ENCODE measurements at places on chromosomes 13 and 19.

DNA sequence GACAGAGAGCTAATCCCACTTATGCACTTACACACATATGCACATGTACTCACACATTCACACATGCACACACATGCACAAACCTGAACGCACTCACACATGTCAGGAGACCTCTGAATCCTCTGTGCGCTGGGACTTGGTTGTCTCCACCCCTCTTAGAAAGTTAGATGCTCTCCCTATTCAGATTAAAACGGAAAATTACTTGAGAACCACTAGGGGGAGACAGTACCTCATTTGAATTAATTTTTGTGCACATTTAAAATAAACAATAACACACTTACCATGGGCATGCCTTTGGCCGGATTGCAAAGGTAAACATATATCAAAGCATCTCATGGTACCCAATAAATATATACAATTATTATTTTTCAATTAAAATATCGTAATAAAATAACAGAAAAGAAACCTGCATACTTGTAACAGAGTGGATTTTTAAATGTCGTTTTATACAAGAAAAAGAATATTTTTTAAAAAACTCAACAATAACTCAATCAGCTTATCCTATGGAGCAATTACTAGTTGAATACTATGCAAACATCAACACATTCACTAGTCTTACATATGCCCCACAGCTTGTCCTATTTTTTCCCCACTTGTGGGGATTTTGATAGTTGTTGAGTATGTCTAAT is 9.5 kb upstream of the LILRB4 start:
- DNase-seq = no peak

GRCh38 chr19:33612928-33613619 is 8.7 kb upstream of the CHST8 start:
- DNase-seq = no peak

GRCh38 chr19:56153507-56153906 is 12.4 kb downstream of the ZNF444 start:
- no peak for DNase-seq

- DNase-seq = no peak
Measured at GRCh38 chr13:45447050-45447661, 17.6 kb upstream of the COG3 start.

DNA sequence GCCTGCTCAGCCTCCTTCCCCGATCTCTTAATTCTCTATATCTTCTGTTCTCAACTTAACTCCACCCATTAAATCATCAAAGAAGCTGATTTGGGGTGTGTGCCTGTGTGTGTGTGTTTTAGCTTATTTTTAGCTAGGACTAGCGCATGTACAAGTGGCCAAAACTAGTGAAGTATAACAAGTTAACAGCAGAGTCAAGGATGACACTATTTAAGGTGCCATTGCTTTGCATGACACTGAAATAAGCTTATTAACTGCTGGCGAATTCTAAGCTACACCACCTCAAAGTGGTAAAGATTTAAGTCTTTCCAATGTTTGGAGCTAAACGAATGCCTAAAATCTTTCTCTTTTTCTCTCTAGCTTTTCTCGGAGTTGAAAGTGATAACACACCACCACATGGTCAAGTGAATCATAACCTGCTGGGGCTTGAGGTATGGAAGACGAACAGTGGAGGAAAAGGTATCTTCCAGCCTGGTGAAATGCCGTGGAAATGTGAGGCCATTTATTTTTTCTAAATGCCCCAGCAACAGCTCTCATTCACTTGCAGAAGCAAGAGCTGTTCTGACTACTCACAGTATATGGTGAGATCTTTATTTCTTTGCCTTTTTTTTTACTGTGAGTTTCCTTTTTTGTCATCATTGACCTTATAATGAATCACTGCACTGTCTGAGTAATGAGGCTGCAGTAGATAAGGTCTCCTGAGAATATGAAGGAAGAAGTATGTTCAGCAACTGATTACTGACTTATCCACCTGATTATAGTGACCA is 570.3 kb downstream of the PCDH9 start:
- DNase-seq = no peak

DNA sequence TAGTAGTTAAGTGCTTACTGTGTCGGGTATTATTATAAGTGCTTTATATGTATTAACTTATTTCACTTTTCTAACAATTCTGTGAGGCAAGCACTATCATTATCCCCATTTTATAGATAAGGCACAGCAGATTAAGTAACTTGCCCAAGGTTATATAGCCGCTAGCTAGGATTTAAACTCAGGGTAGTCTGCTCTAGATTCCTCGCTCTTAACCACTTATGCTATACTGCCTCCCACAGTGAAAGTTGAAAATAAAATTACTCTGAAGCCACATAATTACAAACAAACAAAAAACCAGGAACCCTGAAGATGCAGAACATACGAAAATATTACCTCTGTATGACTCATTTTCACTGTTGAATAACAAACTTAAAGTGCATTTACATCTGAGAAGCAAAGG is 3.9 kb downstream of the TEX30 start:
- no peak for DNase-seq

DNA sequence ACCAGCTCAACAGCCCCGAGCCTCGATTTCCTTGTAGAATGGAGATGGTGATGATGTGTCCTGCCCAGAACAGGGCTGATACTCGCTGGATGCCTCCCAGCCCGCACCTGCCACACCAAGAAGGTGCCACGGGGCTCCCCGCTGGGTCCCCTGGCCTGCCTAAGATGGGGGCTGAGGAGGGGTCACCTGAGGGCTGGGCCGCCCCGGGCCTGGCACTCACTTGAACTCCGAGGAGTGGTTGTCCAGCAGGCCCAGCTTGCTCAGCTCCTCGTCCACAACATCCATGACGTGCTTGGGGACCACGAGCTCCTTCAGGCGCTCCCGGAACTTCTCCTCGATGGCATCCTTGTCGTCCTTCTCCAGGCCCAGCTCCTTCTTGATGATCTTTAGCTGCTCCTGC is 14.4 kb downstream of the LONP1 start:
- no peak for DNase-seq

GRCh38 chr13:98751861-98752466 is 508 bp downstream of the SLC15A1 start:
- no peak for DNase-seq

DNA sequence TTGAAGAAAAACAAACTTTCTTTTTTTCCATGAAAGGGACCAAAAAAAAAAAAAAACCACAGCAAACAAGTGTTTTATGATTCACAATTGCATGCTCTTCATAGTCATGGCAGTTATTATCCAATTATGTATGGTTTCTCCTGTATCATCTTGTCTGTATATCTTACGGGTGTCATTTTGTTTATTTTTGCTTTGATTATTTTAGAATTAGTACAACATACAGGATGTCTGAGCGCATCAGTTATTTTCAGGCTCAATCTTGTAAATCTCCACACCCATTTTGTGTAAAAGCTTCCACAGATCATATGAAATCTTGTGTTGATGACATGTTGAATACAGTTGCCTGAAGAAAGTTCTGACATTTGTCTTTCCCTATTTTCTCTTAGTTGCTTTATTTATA is 280.3 kb downstream of the KLF5 start:
- DNase-seq = no peak

- DNase-seq = no peak
Measured at GRCh38 chr19:40724855-40725254, 7.9 kb downstream of the ITPKC start.

DNA sequence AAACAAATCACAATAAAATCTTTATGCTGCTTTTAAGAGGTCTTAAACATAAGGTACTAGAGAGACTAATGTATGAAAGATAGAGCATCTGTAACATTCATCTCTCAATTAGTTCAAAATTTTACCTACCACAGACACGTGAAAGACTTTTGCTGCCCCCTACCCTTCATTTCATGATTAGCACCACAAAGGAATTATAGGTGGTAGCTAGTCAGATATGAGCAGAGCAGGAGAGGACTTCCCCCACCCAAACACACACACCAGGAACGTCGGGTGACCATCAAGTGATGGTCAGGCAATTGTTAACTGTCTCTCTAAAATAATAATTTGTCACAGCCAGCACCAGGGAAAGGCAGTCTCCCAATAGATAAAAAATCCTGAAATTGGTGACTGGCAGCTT is 1531.7 kb upstream of the SPRY2 start:
- no peak for DNase-seq

DNA sequence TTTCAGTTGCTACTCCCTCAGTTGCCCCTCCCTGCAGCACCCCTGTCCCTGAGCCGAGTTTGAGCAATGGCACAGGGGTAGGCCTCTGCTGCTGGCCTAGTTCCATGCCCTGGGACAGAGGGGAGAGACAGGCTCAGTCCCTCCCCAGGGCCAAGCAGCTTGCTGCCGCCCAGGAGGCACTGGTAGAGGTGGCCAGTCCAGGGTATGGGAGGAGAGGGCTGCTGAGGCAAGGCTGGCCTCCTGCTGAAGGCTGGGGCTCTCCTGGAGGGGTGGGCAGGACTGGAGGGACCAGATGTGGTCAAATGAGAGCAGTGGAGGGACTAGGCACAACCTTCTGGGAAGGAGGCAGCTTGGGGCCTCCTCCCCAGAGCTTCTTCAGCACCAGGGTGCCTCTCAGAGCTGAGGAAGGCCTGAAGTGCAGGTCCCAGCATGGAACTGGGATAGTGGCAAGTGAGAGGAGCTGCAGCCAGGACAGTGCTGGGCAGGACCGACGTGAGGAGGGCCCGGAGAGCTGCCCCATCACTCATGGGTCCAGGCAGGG is 29.8 kb upstream of the VSTM2B start:
- no peak for DNase-seq

DNA sequence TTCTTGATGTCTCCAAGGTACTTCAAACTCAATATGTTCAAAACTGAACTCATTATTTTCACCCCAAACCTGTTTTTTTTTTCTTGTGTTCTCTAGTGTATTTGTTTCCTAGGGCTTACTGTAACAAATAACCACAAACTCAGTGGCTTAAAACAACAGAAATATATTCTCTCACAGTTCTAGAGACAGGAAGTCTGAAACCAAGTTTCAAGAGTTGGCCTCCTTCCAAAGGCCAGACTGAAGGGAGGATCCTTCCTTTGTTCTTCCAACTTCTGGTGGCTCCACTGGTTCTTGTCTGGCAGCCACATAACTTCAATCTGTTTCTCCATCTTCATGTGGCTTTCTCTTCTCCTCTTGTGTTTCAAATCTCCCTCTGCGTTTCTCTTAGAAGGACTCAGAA is 62.0 kb upstream of the PDCD5 start:
- DNase-seq = no peak

DNA sequence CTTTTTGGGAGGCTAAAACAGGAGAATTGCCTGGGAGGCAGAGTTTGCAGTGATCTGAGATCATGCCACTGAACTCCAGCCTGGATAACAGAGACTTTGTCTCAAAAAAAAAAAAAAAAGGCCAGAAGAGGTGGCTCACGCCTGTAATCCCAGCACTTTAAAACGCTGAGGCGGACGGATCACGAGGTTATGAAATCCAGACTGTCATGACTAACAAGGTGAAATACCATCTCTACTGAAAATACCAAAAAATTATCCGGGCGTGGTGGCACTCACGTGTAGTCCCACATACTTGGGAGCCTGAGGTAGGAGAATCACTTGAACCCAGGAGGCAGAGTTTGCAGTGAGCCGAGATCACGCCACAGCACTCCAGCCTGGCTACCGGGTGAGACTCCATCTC is 39.9 kb downstream of the ZNF611 start:
- DNase-seq = no peak

DNA sequence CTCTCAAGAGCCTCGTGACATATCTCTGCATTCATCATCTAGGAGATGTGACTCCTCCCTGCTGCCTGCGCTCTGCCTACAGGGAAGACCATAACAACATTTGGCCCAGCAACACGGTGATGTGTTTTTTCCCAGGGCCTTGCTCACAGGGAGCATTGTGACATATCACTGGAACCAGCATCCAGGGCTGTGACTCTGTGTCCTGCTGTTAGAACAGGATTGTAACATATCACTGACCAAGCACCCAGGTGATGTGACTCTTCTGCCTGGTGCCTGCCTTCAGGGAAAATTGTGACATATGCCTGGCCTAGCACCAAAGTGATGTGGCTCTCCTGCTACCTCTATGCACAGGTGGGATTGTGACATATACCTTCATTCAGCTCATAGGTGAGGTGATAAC is 79.4 kb upstream of the ZNF43 start:
- DNase-seq = no peak

GRCh38 chr19:10983026-10983425 is 22.2 kb downstream of the SMARCA4 start:
- no peak for DNase-seq

DNA sequence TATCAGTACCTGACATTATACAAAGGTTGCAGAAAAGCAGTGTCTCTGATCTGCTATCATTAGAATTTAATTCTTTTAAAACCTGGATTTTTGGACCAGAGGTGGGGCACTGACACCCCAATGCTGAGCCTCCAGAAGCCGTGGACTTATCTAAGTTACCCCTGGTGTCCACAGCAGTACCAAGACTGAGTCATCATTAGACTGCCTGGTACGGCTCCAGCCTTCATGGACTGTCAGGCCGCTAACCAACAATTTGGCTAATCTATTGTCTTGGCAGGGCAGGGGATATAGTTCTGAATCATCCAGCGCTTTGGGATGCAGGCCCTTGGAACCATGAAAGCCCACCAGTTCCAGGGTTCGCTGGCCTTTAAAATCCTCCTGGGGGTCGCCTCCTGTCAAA is 78.3 kb downstream of the TSHZ3 start:
- no peak for DNase-seq

DNA sequence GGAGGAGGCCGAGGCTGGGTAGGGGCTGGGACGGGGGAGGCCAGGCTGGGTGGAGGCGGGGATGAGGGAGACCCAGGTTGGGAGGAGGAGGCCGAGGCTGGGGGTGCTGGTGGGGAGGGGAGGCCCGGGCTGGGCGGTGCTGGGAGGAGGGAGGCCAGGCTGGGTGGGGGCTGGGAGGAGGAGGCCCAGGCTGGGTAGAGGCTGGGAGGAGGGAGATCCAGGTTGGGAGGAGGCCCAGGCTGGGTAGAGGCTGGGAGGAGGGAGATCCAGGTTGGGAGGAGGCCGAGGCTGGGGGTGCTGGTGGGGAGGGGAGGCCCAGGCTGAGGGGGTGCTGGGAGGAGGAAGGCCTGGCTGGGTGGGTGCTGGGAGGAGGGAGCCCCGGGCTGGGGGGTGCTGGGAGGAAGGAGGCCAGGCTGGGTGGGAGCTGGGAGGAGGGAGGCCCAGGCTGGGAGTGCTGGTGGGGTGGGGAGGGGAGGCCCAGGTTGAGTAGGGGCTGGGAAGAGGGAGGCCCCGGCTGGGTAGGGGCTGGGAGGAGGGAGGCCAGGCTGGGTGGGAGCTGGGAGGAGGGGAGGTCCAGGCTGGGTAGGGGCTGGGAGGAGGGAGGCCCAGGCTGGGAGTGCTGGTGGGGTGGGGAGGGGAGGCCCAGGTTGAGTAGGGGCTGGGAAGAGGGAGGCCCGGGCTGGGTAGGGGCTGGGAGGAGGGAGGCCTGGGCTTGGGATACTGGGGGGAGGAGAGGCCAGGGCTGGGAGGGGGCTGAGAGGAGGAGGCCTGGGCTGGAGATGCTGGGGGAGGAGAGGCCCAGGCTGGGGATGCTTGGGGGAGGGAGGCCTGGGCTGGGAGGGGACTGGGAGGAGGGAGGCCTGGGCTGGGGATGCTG is 10.7 kb downstream of the TPGS1 start:
- DNase-seq = no peak

All from activated T-helper 1 cell treated with anti-CD3 and anti-CD28 coated beads, Interleukin-2, amount 50 U/mL, for 16 hours (primary cell).